ENCODE measurements at places on chromosomes 7 and 10.

- DNase-seq: no peak
These were observed 1567.3 kb upstream of the LRRTM3 start for GRCh38 chr10:65358565-65358964.

- no peak for DNase-seq
These were observed 20.6 kb downstream of the CALML3 start for GRCh38 chr10:5545426-5545777.

DNA sequence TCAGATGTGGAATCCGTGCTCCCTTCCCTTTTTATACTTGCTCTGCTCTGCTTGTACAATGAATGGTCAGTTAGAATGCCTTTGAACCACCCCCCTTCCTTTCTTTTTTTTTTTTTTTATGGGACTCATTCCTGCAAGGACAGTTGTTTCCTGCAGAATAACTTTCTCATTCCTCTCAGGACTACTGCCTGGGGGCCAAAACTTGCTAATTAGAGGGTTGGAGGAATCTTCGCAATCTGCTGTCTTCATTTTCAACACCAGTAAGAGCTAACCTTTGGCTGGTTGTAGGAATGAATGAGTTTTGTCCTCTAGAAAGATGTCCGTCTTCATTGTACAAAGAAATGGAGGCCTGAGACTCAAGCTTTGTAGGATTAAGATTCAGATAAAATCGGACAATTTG lies 868.1 kb downstream of the LRMDA start:
- DNase-seq: no peak

DNA sequence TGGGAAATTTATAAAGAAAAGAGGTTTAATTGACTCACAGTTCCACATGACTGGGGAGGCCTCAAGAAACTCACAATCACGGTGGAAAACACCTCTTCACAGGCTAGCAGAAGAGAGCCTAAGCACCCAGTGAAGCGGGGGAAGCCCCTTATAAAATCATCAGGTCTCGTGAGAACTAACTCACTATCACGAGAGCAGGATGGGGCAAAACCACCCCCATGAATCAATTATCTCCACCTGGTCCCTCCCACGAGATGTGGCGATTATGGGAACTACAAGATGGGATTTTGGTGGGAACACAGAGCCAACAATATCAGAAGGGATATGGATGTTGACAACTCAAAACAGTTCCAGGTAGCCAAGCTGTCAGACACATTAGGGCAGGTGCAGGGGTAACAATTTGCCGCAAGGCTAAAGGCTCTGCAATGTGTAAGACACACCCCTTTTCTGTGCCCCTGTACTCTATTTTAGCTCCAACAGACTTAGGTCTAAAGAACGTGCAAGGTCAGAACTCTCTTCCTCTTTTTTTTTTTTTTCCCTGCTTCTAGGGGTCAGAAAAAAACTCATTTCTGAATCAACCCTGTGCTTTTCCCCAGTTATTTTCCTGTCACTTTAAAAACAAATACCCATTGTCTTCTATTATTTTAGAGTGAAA lies 30.7 kb upstream of the RBM20 start:
- no peak for DNase-seq

DNA sequence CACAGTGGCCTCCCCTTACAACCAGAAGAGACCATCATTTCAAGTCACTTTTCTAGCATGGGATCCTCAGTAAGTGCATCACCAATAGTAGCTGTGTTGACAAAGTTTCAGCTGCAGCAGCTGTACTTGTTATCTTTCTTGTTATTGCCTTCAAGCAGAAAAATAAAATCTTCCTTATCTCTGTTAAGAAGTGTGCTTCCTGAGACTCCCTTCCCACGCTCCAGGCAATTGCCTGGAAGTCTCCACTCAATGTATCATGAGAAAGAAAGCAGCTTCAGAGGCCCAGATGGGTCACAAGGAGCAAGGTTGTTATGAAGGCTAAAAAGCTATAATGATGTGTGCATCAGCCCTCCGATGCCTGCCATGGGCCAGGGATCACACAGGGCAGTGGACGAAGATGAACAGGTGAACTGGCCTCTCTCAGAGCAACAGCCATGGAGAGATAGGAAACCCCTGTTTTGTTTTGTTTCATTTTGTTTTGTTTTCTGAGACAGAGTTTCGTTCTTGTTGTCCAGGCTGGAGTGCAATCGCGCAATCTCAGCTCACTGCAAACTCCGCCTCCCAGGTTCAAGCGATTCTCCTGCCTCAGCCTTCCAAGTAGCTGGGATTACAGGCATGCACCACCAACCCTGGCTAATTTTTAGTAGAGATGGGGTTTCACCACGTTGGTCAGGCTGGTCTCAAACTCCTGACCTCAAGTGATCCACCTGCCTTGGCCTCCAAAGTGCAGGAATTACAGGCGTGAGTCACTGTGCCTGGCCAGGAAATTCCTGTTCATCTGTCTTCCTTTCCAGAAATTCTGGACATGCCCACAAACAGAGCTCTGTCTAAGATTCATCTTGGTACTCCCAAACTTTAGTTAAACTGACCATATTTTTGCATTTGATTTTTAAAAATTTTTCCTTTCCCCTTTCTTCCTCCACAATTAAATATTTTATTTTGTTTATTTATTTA lies 340.5 kb downstream of the TNS3 start:
- no peak for DNase-seq

DNA sequence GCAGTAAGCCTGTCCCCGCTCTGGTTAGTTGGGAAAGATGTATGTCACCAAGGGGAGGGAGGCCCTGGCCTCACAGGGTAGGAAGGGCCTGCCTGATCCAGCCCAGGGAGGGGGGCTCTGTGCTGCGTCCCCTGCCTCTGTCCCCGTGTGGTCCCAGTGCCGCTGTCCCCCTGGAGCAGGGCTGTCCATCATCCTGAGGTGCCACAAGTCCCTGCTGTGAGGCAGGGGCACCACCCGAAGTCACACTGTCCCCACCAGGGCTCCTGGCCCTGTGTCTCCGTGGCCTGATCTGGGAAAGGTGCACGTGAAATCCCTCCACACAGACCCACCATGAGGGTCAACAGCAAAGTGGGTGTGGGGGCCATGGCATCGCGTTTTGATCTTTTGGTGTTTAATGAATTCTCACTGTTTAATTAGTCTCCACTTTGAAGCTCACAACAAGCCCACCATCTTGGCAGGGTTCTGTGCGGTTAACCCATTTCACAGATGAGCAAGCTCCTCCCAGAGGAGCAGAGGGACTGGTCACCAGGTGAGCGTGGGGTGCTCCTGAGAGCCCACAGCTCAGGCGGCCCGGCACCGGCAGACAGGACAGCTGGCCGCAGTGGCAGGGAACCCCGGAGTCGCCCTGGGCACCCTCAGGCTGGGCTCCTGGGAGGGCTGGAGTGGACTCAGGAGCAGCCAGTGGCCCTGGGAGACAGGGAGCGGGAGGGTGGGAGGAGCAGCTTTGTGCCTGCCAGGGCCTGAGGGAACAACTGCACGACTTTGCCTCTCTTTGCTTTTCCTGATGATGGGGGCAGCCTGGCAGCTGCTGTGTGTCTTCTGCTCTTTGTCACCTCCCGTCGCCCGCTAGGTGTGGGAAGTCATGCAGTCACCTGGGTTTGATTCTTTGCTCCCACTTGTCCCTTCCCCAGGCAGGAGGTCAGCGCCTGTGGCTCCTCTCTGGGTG lies 12.0 kb upstream of the CRYGN start:
- DNase-seq: no peak

DNA sequence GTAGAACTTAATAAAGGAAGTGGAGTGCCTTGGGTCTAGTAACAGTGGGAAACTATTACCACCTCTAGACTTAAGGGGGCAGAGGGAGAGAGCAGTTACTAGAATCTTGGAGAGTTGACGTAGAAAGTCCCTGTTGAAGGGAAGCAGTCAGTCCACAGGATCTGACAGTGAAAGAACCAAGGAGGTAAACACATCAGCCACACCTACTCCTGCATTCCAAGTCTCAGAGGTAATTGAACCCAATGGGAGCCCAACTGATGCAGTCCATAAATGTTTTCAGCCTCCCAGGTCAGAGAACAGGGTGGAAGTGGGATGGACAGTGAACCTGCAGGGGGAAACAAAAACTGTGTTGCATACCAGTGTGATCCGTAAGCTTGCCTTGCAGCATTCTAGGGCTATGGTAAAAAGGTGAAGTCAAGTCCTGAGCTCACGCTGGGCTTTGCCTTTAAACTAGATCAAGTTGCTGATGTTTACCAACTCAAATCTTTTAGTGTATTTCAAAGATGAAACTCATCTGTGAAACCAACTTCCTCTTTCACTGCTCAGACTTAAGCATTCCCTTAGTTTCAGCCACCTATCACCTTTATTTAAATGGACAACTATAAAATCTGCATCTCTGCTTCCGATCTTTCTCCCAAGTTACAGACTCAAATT lies 57.2 kb downstream of the SLC16A12 start:
- DNase-seq: no peak

- no peak for DNase-seq
These were observed 6.9 kb upstream of the ACSL5 start for GRCh38 chr10:112366992-112367391.

DNA sequence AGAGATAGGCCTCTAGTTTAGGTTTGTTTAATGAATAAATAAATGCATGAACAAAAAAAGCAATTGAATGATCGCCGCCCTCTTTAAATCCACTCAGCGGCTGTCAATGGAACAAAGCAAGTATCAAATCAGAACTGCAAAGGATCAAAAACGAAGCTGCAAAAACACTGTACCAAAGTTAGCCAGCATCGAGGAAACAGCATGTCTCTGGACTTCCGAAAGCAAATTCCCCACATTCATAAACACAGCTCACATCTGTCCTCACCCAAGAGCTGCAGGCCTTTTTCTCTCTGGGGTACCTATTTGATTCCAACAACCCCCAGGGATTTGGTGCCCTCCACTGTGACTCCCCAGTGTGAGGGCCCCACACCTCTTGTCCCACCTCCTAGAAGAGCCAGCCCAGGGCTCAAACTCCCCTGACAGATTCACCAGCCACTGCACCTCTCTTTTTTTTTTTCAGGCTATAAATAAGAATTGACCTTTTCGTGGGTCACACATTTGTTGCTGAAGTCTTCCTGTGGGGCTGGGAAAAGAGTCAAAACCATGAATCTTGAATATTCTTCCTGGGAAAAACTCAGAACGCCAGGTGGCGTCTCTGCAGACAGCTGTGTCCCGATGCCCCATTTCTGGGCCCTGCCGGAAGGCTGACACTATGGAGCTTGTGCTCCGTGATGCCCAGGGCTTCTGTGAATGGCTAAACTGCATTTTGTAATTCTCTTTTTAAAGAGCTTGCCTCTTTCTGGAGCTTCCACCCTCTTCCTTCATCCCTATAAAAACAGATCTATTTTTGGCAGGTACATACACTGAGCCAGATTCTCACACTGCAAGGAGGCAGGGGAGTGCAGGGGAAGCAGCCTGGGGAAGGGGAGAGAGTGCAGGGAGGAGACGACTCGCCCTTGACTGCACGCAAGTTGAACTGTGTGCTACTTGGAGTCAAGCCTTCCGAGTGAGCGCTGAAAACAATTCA lies 51.7 kb downstream of the HSPA12A start:
- DNase-seq: no peak

- no peak for DNase-seq
These were observed 37.2 kb upstream of the PCBD1 start for GRCh38 chr10:70925377-70926225.

- no peak for DNase-seq
These were observed 5.0 kb downstream of the PGAM2 start for GRCh38 chr7:44060091-44060947.

- DNase-seq: no peak
These were observed 71.7 kb downstream of the PPP1R17 start for GRCh38 chr7:31758755-31759154.

DNA sequence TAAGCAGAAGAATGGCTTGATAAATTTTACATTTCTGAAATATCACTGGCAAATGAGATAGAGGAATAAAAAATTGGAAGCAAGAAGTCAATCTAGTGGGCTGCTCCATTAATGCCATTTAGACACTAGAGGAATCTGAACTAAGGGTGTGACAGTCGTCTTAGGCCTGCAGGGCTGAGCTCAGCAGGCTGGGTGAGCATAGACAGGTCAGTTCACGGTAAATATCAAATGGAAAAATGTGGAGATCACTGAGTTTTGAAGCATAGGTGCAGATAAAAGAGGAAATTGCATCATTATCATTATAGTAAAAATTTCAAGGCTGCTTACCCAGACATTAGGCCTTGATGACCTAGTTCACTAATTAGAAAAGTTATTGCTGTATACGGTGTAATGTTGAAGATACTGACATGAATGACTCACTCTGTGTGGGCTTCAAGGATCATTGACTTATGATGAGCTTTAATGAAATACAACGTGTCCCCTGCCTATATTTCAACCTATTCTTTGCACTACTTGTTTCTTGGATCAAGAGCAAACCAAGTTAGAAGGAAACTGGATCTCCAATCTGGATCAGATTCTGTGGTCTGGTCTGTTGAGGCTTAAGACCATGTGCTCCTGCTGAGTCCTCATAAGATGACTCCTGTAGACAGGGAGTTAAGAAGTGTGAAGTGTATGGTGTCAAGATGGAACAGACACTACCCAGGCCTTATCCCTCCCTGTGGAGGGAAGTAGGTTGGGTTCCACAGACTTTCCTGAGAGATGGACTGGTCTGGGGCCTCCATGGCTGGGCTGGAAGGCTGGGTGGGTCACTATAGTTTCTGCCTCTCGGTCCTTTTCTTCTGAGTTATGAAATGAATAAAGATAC lies 3.6 kb downstream of the OR2F2 start:
- DNase-seq: no peak

DNA sequence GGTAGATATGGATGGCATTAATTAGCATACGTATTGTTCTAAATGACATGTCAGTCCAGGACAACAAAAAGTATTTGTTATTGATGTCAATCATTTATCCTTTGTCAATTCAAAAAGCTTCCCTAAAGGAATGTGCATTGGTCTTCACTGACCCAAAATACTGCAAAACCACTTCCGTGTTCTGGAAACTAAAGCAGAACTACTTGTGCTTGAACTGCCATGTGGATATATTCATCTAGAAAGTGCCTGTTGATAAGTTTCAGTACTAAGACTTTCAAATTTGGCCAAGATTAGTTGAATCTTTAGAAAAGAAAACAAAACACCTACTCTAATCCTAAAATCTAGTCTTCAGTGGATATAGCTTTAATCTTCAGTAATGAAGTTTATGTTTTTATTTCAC lies 242.1 kb upstream of the PPP1R3A start:
- DNase-seq: no peak

DNA sequence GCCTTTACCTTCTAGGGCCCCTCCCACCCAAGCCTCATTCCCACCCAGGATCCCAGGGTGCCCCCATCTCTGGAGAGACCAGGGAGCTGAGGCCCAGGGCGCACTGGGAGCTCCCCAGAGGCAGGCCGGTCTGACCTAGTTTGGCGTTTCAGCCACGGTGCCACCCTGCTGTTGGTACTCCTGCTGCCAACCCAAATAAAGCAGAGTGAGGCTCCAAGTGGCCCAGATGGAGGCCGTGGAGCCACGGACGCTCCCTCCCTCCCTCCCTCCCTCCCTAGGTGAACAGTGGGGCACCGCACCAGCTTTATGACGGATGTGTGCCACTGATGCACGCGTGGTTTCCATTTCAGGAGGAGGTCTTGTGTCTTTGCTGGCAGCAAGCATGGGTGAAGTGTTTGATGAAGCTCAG lies 1.8 kb downstream of the INPP5A start:
- DNase-seq: no peak

- DNase-seq: no peak
These were observed 72.9 kb upstream of the LOXL4 start for GRCh38 chr10:98340940-98341310.

DNA sequence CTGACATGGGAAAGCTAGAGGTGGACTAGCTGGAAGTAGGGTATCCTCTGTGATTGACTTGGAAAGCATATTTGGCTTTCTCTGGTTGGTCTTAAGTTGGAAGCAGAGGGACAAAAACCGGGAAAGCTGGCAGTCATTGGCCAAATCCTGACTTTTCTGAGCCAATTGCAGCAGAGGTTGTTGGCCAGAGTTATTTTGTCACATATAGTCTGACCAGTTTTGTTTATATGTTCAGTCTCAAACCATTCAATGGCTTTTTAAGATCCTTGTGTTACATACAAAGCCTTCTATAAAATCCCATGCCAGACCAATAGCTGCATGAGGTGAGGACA lies 6.3 kb downstream of the CFAP69 start:
- DNase-seq: no peak

Measured in stimulated activated CD4-positive, alpha-beta T cell treated with anti-CD3 and anti-CD28 coated beads, Interleukin-15, amount 100 ng/mL, for 1 hour (primary cell).